ENCODE measurements at places on chromosomes 6 and 20. TPM values are rescaled to one million over a fixed set of nuclear protein-coding genes. Genes with fewer than 3 reads are reported as not detected.

Gene TOX2
- polyA plus RNA-seq, result 0.73 TPM

Gene GPR6
- polyA plus RNA-seq, result not detected

Gene SMOC2
- not detected for polyA plus RNA-seq

Gene TFAP2D
- not detected for polyA plus RNA-seq

Gene TCF21
- polyA plus RNA-seq, result not detected

Gene NTSR1
- polyA plus RNA-seq, result not detected

Gene CASS4
- 0.34 TPM for polyA plus RNA-seq

Gene TNF
- 6.4 TPM for polyA plus RNA-seq

Gene RAB44
- polyA plus RNA-seq, result not detected

Gene SEMG1
- not detected for polyA plus RNA-seq

Gene TLDC2
- not detected for polyA plus RNA-seq

Gene KHDRBS2
- polyA plus RNA-seq, result 4.4 TPM

Gene HECA
- 5.1 TPM for polyA plus RNA-seq
